Activated CD4-positive, alpha-beta T cell treated with anti-CD3 and anti-CD28 coated beads, Interleukin-10, Interleukin-2, amounts not matched to agents 100 ng/mL and 50 ng/mL, durations not matched to agents 16 hours and 8 hours (primary cell): ENCODE measurements at places on chromosomes 4 and X.

DNA sequence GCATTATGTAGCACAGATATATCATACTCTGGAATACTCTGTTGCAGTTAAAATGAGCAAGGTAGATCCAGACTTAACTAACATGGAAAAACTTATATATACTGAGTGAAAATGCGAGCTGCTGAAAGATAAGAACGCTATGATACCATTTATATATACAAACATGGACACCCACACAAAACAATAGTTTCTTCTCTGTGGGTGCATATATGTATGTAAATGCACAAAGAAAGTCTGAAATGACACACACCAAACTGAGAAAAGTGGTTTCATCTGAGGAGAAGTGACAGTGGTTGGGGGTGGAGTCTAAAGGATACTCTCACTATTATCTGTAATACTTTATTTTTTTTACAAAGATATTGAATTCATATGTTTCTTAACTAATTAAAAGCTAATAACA lies 12.2 kb upstream of the FGF2 start:
- peak; percentile 78 for DNase-seq

DNA sequence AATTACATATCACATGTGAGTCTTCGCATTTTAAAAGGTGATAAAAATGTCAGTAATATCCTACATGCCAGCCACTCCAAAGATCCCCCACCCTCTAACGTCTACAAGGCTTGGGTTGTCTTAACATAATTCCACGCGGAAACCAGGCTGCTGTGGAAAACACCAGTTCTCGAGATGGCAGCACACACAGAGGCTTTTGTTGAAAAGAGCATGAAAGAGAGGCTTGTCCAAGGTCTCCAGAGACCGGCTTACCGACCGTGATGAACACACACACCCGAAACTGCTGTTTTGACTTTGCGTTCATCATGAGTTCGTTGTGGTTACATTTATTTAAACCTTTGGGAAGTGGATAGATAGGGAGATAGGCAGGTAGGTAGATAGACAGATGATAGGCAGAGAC lies 87.9 kb downstream of the CRLF2 start:
- DNase-seq, result no peak

DNA sequence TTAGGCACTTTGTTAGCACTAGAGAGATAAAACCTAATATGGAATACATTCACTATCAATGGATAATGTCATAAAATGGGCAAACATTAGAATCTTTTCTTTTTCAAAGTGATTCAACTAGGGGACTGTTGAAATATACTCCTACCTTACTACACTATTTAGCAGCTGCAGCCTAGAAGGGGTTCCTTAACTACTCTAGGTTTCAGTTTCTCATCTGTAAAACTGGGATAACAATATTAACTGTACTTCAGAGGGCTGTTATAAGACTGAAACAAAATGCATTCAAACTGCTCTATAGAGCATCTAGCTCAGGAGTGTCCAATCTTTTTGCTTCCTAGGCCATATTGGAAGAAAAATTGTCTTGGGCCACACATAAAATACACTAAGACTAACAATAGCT lies 147.4 kb downstream of the CDS1 start:
- no peak for DNase-seq

- DNase-seq, result no peak
Measured at GRCh38 chr4:83929550-83929949, 393.6 kb downstream of the GPAT3 start.

DNA sequence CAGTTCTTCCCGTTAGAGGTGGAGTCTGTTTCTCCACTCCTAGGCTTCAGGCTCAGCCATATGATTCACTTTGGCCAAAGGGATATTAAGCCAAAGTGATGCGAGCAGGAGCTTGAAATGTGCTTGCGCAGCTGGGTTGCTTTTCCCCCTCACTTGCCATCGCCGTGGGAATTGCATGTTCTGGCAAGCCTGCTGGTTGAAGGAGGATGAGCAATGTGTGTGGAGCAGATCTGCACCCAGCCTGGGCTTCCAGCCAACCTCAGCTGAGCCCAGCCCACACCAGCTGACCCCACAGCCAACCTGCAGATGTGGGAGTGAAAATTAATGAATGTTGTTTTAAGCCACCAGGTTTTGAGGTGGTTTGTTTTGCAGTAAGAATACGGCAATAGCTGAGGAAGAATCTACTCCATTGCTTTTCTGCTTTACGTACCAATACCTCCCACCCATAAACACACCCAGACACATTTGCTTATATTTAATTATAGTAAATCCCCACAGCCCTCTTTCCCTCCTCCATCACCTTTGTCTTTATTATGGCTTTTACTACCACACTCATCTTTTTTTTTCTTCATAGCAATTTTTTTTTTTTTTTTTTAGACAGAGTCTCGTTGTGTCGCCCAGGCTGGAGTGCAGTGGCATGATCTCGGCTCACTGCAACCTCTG lies 132.8 kb upstream of the FUNDC1 start:
- DNase-seq, result no peak

DNA sequence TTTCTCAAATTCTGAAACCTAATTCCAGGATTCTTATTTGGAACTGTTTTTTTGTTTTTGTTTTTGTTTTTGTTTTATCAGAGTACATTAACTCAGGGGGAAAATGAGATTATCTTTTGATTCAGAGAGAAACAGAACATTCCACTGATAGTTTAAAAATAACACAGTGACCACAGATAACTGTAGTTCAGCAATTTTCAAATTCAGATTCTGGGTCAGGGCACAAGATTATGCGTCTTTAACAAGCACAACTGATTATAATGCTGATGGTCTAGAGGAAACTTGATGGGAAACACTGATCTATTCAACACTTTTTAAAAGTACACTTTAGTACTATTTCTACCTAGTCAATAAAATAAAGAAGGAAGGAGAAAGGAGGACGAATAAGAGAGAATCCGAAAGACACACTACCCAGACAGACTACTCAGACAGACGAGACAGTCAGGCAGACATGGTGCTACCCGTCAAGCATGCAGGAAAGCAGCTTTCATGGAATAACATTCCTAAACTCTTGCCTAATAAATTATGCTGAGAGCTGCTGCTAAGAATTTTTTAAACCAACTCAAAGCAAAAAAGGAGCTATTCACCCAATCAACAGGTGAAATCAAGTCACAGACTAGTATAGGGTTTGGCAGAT lies 59.0 kb downstream of the APBB2 start:
- no peak for DNase-seq

DNA sequence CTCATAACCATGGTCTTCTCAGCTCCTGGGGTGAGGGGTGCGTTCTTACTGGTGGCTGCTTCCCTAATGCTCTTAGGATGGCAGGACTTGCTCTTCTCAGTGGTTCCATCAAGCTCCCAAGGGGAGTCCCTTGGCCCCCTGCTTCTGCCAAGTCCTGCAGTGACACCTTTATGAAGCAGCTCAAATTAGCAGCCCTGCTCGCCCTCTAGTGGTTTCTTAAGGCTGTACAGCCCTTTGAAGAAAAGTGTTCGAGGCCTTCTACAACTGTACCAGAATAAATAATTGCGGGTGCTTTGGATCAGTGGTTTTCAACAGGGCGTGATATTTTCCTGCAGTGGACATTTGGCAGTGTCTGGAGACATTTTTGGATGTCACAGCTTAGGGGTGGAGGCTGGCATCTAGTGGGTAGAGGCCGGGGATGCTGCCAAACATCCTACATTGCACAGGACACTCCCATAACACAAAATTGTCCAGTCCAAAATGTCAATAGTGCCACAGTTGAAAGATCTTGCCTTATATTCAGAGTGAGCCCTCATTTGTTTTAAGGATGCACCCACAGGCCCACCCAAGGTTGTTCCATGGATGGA lies 204.7 kb upstream of the S100G start:
- DNase-seq, result peak; percentile 53

- DNase-seq, result peak; percentile 1
Measured at GRCh38 chr4:185839194-185839712, 27.3 kb upstream of the SORBS2 start.

DNA sequence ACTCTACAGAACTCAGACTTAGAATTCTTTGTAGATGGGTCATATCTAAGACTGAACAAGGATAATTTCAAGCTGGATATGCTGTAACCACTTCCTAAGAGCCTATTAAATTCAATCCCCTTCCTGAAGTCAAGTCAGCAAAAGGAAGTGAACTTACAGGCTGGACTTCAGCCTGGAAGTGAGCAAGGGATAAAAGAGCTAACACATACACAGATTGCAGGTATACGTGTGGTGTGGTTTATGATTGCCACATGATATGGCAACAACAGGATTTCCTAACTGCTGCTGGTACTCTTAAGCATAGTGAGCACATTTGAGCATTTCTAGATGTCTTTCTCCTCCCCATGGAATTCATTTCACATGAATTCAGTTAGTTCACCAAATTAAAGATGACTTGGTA lies 38.2 kb upstream of the UXT start:
- DNase-seq, result no peak

DNA sequence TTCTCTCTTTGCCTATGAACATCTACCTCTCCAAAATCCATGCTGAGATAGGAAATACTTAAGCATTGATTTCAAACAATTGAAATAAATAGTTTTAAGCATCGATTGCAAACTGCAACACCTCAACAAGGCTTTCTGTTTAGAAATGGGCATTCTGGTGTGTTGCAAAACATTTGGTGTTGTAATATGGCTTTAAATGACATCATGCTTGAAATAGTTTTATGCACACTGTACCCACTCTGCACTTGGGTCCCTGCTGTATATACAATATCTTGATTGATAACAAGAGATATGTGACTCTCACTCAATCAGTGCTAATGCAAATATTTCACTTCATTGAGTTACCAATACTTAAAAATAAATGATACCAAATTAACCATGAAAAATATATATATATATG lies 964.9 kb upstream of the GRIA3 start:
- DNase-seq, result no peak

DNA sequence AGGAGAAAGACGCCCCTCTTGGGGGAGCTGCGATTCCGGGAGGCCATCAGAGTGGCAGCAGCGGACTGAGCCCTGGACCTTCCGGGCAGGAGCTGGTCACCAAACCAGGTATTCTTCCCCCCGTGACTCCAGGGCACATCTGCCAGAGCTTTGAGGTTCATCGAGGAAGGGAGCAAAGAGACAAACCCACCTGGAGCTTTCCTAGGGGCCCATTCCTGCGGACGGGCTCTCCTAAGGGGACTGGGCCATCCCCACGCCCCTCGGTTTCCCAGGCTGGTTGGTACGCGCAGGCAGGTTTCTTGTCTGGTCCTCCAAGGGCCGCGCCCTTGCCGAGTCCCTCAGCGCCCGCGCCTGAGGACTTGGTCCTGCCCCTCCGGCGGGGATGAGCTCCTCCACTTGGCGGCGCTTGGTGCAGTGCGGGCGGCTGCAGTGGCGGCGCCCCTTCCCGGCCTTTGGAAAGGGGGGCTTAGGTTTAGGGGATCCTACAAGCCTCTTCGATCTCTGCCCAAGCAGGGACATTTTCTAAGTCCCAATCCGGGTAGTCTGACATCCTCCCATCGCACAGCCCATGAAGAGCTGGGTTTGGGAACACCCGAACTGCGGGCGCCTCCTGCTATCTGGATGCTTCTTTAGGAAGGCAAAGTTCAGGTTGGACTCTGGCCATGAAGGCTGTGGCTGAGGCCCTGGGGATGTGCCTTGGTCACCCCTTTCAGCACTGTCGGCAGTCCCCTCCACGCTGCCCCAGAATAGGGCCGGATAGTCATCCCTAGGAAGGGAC lies 538 bp downstream of the STBD1 start:
- peak; percentile 45 for DNase-seq

- peak; percentile 79 for DNase-seq
Measured at GRCh38 chrX:149631234-149632165, at the start of gene TMEM185A. Gene TMEM185A (minus strand): TSS chrX:149631792. CDS start chrX:149631580, 212 bp downstream.

DNA sequence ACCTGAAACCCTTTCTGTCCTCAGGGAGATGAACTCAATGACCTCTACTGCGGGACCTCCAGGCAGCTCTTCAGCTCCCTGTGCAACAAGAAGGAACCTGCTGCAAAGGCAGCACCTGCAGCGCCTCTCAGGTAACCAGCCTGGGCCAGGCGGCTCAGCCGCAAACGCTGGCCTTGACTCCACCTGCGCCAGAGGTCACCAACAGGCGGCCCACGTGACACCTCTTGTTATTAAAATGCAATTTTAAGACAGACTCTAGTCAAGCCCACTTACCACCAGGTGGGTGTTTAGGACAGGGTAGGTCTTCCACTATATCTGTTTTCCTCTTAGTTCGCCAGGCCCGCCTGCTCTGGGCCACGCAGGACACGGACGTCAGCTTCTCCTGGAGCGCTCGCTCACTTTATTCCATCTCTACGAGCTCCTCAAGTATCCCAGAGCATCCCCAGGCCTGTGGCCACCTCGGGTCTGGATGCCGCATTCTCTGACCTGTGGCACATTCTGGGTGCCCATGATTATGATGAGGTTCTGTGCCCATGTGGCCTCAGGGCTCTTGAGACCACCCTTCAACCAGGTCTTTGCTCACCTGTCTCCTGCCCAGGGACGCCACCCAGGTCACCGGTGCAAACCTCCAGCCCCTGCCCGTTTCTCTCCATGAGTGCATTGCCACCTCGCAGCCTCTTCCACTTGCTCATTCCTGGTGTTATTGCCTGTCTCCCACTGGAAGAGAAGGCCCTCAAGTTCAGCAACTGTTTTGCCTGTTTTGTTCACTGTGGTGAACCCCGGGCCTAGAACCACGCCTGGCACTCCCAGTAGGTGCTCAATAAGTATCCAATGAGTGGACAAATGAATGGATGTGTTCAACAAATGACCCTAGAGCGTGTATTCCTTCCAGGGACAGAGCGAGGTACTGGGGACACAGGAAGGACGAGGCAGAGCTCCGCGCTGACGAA lies 32.8 kb upstream of the JAKMIP1 start:
- no peak for DNase-seq

- DNase-seq, result no peak
Measured at GRCh38 chr4:179601671-179602070, 2159.4 kb upstream of the AGA start.

DNA sequence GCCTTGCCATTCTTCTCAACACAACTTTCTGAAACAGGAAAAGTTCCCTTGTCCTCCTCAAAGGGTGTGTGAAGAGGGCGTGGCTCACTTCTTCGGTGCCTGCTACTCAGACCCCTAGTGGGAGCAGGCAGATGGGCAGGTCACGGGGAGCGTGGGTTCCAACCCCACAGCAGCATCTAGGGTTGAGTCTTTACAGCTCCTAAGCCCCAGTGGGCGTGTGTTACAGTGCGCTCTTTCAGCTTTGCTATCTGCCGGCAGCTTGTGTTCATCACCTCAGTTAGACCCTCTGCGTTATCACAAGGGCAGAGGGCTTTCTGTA lies 57.5 kb upstream of the KLF3 start:
- DNase-seq, result no peak

- no peak for DNase-seq
Measured at GRCh38 chr4:71545168-71545567, 206.3 kb downstream of the SLC4A4 start.
